ENCODE measurements at places on chromosomes 2 and 18. TPM values are rescaled to one million over a fixed set of nuclear protein-coding genes. Genes with fewer than 3 reads are reported as not detected.

ANKRD30BL gene
- total RNA-seq = not detected

COLEC12 gene
- 14.7 TPM for total RNA-seq

LCT gene
- not detected for total RNA-seq

GREB1L gene
- 6.6 TPM for total RNA-seq

CHST9 gene
- 1.6 TPM for total RNA-seq

CCDC178 gene
- total RNA-seq = 1.6 TPM

C2orf66 gene
- not detected for total RNA-seq

DNAJC5G gene
- total RNA-seq = not detected
